Activated CD4-positive, alpha-beta memory T cell treated with anti-CD3 and anti-CD28 coated beads for 36 hours (primary cell): ENCODE measurements at places on chromosomes 5 and 9. TPM values are rescaled to one million over a fixed set of nuclear protein-coding genes. Genes with fewer than 3 reads are reported as not detected.

The FBN2 gene
- total RNA-seq = not detected

DNA sequence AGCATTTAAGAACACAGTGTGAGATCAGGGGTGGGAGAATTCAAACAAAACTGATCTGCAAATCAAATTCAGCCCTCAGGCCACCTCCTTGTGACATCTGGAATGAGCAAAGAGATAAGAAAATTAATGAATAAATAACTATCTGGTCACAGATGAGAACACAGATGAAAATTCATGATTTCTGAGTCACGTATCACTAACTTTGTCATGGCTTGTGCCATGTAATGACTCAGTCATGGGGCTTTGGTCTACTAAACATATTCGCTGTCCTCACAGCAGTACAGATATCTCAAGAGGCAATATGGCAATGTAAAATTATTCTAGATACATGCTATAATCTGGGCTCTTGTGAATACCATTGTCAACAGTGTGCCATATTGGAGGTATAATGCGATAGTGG, 274.4 kb downstream of the MAN2A1 start:
- no peak overlapping the region for H3K27ac ChIP-seq
- no peak for DNase-seq
- H3K4me3 ChIP-seq = no peak overlapping the region
- peaks cover 12% of the 10 kb centered on the region for H3K4me1 ChIP-seq
- no peaks in the 10 kb centered on the region for H3K36me3 ChIP-seq

DNA sequence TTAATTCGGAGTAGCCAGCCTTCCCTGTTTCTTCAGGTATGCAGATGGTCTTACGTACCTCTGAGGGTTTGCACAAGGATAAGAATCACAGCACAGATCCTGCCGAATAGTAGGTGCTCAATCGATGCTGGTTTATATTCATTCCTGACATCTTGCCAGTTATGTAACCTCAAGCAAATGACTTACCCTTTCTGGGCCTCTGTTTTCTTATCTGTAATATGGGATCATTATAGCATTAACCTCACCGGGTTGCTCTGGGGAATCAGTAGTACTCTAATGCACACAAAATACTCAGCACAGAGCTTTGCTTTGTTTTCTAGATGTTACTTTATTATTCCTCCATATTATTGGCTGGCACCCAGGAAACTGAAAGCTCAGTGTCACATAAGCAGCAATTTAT, 7.7 kb upstream of the NR5A1 start:
- H3K27me3 ChIP-seq = peaks cover 10% of the 10 kb centered on the region
- H3K4me3 ChIP-seq = no peak overlapping the region
- H3K36me3 ChIP-seq = no peaks in the 10 kb centered on the region
- no peak for DNase-seq

DNA sequence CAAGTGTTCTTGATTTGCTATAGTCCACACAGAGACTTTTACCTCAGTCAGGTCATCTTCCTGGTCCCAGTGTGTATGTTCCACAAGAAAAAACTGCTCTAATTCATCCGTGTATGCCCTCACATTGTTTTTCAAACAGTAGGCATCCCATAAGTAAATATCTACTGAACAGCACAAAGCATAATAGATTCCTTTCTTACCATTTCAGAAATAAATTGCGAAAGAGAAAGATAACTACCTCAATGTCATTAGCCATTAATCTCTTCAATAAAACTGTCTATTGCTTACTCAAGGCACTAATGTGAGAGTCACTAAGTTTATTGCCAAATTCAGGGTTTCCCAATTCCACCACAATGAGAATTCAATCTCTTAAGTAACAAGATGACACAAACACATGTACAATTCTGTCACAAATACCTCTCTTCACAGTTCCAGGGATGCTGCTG, 9.6 kb downstream of the FBXW2 start:
- no peak for DNase-seq
- H3K4me1 ChIP-seq = peaks cover 48% of the 10 kb centered on the region
- no peaks in the 10 kb centered on the region for H3K27me3 ChIP-seq
- H3K36me3 ChIP-seq = peaks cover 38% of the 10 kb centered on the region
- no peak overlapping the region for H3K27ac ChIP-seq

GRCh38 chr5:639584-640213, 27.6 kb downstream of the CEP72 start:
- H3K4me3 ChIP-seq = no peak overlapping the region
- H3K4me1 ChIP-seq = peaks cover 2% of the 10 kb centered on the region
- H3K36me3 ChIP-seq = peaks cover 37% of the 10 kb centered on the region
- no peak overlapping the region for H3K27ac ChIP-seq
- DNase-seq = no peak
- no peaks in the 10 kb centered on the region for H3K27me3 ChIP-seq

The SMIM33 gene
- 1.5 TPM for total RNA-seq

DNA sequence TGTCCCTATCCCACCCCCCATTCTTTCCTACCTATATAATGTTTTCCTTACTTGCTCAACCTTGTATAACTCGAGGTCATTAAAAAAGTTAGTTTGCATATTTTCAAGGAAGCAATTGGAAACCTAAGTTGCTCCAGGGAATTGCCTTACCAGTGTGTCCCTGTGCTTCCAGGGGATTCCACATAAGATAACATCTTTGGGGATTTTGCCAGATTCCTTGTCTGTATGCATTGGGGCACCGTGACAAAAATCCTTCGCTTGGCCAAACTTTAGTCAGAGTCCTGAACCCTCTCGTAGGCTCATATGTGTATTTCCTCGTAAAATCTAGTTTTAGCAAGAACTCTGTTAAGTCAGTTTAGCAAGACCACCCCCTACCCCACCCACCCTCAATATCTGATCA, 14.7 kb upstream of the OSMR start:
- peaks cover 17% of the 10 kb centered on the region for H3K27me3 ChIP-seq
- H3K4me1 ChIP-seq = no peaks in the 10 kb centered on the region
- no peak overlapping the region for H3K27ac ChIP-seq
- DNase-seq = no peak
- no peak overlapping the region for H3K4me3 ChIP-seq

DNA sequence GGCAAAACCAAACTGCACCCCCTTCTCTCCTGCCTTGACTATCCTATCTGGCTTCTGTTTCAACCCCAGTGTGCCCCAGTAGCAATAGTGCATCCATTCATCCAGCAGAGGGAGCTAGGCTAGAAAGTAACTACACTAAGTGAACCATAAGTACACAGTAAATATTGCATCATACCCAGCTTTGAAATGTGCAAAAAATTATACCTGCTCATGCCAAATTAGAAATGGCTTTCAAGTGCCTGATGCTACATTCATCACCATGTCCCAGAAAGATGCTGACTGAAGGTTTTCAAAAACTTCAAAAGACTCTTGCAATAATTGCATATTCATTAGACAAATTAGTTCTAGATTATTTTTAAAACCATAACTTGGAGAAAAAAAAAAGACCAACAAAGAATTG, 153.5 kb downstream of the PRELID2 start:
- no peaks in the 10 kb centered on the region for H3K27me3 ChIP-seq
- H3K36me3 ChIP-seq = no peaks in the 10 kb centered on the region
- H3K4me3 ChIP-seq = no peak overlapping the region
- DNase-seq = peak; percentile 43
- no peaks in the 10 kb centered on the region for H3K4me1 ChIP-seq

DNA sequence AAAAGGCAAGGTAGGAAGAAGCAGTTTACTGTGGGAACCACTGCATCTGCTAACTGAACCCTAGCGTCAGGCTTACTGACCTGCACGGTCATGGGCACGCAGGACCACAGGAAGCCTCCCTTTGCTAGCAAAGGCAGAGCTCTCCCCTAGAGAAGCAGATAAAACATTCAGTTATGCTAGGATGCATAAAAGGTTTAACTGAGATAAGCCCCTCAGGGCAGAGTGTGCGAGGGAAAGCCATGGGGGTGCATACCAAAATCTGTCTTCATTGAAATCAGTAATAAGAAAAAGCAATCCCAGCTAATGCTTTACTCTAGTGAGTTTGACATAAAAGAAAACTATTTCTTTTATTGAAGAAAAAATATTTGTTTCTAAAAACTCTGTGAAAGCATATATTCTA, 2403.7 kb upstream of the C9orf72 start:
- DNase-seq = no peak
- no peaks in the 10 kb centered on the region for H3K4me1 ChIP-seq
- H3K27ac ChIP-seq = no peak overlapping the region
- no peaks in the 10 kb centered on the region for H3K27me3 ChIP-seq

- no peak for DNase-seq
- H3K27me3 ChIP-seq = no peaks in the 10 kb centered on the region
- H3K4me1 ChIP-seq = no peaks in the 10 kb centered on the region
- H3K36me3 ChIP-seq = no peaks in the 10 kb centered on the region
- no peak overlapping the region for H3K4me3 ChIP-seq
Observed at GRCh38 chr5:124922255-124922975, 176.0 kb upstream of the ZNF608 start.

GRCh38 chr9:125508249-125508648, 198.8 kb downstream of the MAPKAP1 start:
- no peak for DNase-seq
- H3K27ac ChIP-seq = no peak overlapping the region
- no peak overlapping the region for H3K4me3 ChIP-seq
- H3K27me3 ChIP-seq = no peaks in the 10 kb centered on the region
